ENCODE measurements at places on chromosomes 13 and 19.
A peak's percentile ranks its signal among the peaks of the same experiment; 100 is the strongest.

DNA sequence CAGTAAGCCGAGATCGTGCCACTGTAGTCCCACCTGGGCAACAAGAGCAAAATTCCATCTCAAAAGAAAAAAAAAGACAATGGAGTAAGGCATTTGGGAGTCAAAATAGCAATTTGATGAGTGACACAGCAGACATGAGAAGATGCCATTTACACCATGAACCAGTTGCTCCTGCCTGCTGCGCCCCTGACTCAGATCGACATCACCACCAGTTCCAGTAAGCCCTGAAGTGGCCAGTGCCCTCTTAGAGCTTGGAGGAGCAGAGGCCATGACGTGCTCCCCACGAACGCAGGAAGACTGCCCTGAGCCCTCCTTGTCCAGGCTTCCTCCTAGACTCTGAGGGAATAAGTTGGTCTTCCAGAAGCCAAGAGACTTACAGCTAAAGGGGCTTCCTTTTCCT lies 339.2 kb downstream of the MYO16 start:
- no peak overlapping the region for H3K4me3 ChIP-seq
- H3K27ac ChIP-seq = no peak overlapping the region
- H3K4me1 ChIP-seq = no peaks in the 10 kb centered on the region
- no peak for DNase-seq
- no peaks in the 10 kb centered on the region for H3K36me3 ChIP-seq

- H3K27me3 ChIP-seq = no peaks in the 10 kb centered on the region
- peak; percentile 91 for DNase-seq
- 0 out of 2 replicates have a peak, but pooled peaks cover 4% of the 10 kb centered on the region for H3K36me3 ChIP-seq
- peaks cover 3% of the 10 kb centered on the region for H3K4me1 ChIP-seq
Measured at GRCh38 chr19:13781547-13781946, 7.3 kb downstream of the C19orf53 start.

GRCh38 chr13:81563091-81563490 lies 1222.2 kb upstream of the SPRY2 start:
- H3K36me3 ChIP-seq = no peaks in the 10 kb centered on the region
- no peaks in the 10 kb centered on the region for H3K27me3 ChIP-seq
- H3K27ac ChIP-seq = no peak overlapping the region
- H3K4me1 ChIP-seq = no peaks in the 10 kb centered on the region
- no peak for DNase-seq
- no peak overlapping the region for H3K4me3 ChIP-seq

- H3K4me3 ChIP-seq = no peak overlapping the region
- DNase-seq = no peak
- H3K27me3 ChIP-seq = no peaks in the 10 kb centered on the region
Measured at GRCh38 chr13:48580896-48581295, 48.0 kb upstream of the RCBTB2 start.

GRCh38 chr19:11856596-11857250 lies 8.2 kb downstream of the ZNF439 start:
- no peaks in the 10 kb centered on the region for H3K4me1 ChIP-seq
- no peak overlapping the region for H3K27ac ChIP-seq
- H3K36me3 ChIP-seq = no peaks in the 10 kb centered on the region

DNA sequence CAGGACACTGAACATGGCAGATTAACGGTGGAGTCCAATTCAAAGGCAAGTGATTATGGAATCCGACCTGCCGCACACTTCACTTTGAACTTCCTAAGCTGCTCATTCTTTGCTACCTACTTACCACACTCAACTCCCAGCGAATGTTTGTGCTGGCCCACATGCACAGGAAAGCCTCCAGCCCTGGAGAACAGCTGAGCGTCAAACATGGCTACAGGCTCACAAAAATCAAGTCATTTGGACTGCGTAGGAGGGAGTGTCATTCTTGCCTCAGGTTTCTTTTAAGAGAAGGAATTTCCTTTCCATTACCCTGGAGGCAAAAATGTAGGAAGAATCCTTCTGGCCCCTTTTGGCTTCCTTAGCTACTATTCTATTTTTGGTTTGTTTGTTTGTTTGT lies 41.3 kb upstream of the IPO5 start:
- no peaks in the 10 kb centered on the region for H3K36me3 ChIP-seq
- no peak for DNase-seq
- no peak overlapping the region for H3K4me3 ChIP-seq
- no peak overlapping the region for H3K27ac ChIP-seq

GRCh38 chr13:46355901-46356590 lies 31.0 kb downstream of the RUBCNL start:
- H3K36me3 ChIP-seq = no peaks in the 10 kb centered on the region
- H3K27me3 ChIP-seq = no peaks in the 10 kb centered on the region
- H3K27ac ChIP-seq = no peak overlapping the region
- DNase-seq = no peak
- no peak overlapping the region for H3K4me3 ChIP-seq

GRCh38 chr13:23608701-23609413 lies 38.6 kb downstream of the TNFRSF19 start:
- no peaks in the 10 kb centered on the region for H3K27me3 ChIP-seq
- H3K4me3 ChIP-seq = no peak overlapping the region
- peaks cover 14% of the 10 kb centered on the region for H3K4me1 ChIP-seq
- DNase-seq = no peak
- H3K27ac ChIP-seq = no peak overlapping the region
- H3K36me3 ChIP-seq = no peaks in the 10 kb centered on the region

- H3K27ac ChIP-seq = no peak overlapping the region
- DNase-seq = no peak
- H3K27me3 ChIP-seq = no peaks in the 10 kb centered on the region
- no peaks in the 10 kb centered on the region for H3K36me3 ChIP-seq
- H3K4me3 ChIP-seq = no peak overlapping the region
Measured at GRCh38 chr19:46821512-46822409, 28.9 kb downstream of the AP2S1 start.

GRCh38 chr13:110418944-110419343 lies 111.9 kb downstream of the COL4A2 start:
- H3K36me3 ChIP-seq = no peaks in the 10 kb centered on the region
- H3K27me3 ChIP-seq = no peaks in the 10 kb centered on the region

Data from GM23338 (cell line).